CD4-positive, alpha-beta T cell treated with Interleukin-1 beta for 1 hour (primary cell): ENCODE measurements at places on chromosomes 4 and X.

DNA sequence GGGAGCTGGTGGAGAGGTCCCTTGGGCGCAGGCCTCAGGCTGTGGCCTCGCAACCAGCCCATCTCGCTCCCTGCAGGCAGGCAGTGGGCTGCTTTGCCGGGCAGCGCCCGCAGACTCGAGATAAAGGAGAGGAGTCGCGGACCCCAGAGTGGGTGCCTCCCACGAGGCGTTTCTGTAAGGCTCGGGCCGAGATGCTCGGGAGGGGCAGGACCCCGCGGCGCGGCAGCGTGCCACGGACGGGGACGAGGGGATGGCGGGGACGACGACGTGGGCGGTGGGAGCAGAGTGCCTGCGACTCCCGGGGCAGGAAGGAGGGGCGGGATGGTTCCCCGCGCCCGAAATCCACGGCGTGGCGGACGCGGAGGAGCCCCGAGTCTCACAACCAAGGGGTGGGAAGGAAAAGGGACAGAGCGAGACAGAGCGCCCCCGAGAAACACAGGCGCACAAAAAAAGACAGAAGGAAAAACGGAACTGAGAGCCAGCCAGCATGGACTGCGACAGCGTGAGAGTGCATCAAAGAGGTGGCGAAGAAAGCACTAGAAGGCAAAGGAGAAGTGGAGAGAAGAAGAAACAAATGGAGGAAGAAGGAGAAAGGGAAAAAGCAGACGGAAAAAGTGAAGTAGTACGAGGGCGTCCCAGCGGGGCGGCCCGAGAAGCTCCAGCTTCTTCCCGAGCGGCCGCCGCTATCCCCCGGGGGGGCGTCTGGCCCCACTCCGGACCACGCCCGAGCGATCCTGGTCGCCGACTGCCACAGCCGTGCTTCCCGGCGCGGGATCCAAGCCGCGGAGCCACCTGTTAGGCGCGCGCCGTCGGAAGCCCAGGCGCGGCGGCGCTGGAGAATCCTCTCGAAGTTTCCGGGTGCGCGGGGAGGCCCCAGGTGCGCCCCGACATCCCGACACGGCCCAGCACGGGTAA lies 1.5 kb downstream of the BEND4 start:
- peak; percentile 11 for DNase-seq

DNA sequence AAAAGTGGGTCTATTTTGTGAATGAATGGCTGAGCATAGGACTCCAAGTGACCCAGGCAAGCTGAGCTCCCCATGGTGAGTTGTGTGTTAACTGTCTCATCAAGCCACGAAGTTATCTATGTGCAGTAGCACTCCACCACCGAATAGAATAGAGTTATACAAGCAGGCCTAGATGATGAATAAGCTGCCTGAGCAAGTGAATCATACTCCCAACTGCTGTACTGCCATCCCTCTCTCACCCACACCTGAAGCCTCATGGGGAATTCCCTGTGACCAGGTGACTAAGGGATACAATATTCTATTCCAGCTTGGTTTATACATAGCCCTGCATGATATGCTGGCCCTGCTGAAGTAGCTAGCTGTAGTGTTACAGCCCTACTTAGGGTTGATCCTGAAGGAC lies 38.7 kb downstream of the KDM5C start:
- DNase-seq, result no peak

GRCh38 chr4:8251110-8251883 lies 18.3 kb upstream of the HTRA3 start:
- DNase-seq, result no peak

DNA sequence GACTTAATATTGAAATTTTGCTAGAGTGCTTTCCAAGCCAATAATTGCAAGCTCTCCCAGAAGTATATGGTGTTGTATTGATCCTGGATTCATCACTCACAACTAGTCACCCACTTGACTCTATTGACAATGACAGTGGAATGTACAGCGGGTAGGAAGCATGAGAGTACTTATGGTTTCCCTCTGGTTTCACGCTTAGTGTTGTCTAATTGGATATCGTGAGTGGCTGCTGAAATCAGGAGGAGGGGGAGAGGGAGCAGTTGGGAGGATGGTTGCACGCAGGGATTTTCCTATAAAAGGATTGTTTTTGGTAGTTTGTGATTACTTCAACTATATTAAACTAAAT lies 1819.5 kb upstream of the TENM3 start:
- DNase-seq, result no peak

DNA sequence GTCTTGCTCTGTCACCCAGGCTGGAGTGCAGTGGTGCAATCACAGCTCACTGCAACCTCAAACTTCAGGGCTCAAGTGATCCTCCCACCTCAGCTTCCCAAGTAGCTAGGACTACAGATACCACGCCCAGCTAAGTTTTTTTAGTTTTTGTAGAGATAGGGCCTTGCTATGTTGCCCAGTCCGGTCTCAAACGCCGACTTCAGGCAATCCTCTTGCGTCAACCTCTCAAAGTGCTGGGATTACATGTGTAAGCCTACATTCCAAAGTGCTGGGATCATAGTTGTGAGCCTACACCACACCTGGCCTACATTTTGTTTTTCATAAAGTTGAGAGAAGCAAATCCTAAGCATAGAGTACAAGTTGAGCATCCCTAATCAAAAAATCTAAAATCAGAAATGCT lies 42.2 kb downstream of the SMARCA5 start:
- no peak for DNase-seq

DNA sequence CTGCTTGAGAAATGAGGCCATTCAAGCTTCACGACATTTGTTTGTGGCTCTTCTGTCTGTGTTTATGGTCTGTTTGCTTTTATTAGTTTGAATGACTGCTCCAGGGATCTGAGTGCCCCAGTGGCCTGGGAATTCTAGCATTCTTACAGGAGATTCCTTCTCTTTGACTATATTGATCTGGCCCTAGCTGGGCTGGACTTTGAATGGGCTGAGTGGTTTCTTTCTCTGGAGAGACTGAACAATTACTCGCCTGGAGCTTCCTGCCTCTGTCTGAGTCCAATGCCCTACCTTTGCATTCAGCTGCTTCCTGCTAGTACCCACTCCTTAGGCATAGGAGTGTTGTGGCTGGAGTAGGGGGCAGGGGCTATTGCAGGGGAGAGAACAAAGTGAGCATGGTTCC lies 51.2 kb upstream of the EDA start:
- DNase-seq, result no peak

- DNase-seq, result no peak
These were observed 465.6 kb upstream of the AGA start for GRCh38 chr4:177907736-177908424.

- DNase-seq, result no peak
These were observed 189.2 kb downstream of the SHROOM3 start for GRCh38 chr4:76624241-76624681.

DNA sequence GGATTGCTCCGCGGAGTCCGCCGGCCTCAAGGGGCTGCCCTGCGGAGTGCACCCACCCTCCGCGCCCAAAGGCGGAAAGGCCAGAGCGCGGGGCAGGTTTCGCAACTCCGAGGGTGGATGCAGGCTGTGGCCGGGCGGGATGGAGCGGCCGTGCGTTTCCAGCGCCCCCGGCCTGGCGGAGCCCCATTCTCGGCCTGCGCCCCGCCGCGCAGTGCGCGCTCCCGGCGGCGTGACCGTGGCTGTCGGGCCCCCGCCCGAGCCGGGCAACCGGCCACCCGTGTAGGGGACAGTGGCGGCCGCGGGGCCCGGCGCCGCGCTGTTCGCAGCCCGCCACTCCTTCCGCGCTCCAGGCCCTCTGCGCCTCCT lies 331 bp downstream of the SETD7 start:
- no peak for DNase-seq

- DNase-seq, result no peak
These were observed 7.3 kb downstream of the TREX2 start for GRCh38 chrX:153438532-153438931.

- no peak for DNase-seq
These were observed 116.2 kb downstream of the GATB start for GRCh38 chr4:151644622-151645021.

DNA sequence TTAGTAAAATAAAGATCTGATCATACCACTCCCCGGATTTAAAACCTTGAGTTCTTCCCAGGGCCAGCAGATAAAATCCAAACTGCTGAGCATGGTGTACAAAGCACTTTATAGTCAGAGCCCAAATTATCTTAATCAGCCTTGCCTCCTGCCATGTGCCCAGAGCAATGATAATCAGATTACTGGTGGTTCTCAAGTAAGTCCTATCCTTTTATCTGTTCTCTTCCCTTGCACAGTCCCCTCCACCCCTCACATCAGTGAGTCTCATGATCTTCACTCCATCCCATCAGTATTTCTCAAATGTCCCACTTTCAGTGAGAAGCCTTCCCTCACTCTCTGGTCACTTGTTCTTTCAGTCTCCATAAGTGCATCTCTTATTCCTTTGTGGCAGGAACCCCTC lies 22.7 kb downstream of the INTS6L start:
- DNase-seq, result no peak

DNA sequence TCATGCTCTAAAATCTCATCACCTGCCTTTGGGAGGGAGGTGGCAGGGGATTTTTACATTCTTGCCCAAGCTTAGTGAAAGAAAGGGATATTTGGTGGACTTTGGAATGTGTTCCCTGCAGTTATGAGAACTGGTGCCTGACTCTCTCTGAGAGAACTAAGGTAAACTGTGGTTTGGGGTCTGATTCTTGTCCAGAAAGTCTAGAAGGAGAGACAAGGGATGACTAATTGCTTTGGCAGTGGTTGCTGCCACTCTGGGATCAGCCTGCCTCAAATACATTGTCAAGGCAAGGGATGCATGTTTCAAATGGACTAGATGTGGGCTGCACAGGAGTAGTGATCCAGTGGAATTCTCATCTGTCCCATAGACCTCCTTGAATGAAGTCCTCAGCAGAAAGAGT lies 115.2 kb downstream of the DDIT4L start:
- no peak for DNase-seq

DNA sequence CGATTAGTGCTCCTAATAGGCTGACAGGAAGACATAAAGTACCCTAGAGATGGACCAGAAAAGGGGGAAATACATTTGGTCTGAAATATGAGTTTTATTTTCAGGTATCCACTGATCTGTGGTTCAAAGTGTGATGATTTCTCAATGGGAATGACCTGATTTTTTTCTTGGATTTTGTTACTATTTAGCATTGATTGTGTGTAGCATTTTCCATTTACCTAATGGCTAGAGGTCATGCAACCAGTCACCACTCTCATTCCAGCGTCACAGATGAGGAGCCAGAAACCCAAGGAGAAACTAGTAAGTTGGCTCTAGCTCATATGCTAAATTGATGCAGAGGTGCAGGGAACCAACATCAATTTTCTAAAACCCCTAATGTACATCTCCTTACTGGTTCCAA lies 118.1 kb downstream of the IL1RAPL2 start:
- DNase-seq, result no peak

- DNase-seq, result no peak
These were observed 21.0 kb upstream of the USP53 start for GRCh38 chr4:119191505-119191904.

DNA sequence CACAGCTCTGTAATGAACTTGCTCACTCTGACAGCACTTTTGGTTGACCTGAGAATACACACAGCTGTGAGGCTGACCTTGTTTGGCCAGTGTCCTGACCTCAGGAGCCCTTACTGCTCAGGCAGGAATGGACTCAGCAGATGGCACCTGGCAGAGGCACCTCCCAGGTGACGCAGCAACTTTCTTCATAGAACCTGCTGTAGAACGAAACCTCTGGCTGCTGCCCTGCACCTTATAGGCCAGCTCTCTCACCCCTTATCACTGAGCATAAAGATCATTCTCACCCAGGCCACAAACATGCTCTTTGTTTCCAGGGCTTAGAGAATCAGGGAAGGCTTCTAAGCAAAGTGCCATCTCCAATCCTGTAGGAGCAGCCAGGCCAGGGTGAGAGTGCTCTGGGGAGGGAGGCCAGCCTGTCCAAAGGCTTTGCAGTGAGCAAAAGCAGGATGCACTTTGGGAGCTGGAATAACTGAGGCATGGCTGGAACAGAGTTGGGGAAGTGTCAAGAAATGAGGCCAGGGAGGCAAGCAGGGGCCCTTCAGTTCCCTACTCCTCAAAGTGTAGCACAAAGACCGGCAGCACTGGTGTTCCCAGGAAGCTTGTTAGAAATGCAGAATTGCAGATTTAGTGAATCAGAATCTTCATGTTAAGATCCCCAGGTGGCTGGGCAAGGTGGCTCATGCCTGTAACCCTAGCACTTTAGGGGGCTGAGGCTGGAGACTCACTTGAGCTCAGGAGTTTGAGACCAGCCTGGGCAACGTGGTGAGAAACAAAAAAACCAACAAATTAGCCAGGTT lies 13.3 kb upstream of the CENPU start:
- DNase-seq, result no peak

DNA sequence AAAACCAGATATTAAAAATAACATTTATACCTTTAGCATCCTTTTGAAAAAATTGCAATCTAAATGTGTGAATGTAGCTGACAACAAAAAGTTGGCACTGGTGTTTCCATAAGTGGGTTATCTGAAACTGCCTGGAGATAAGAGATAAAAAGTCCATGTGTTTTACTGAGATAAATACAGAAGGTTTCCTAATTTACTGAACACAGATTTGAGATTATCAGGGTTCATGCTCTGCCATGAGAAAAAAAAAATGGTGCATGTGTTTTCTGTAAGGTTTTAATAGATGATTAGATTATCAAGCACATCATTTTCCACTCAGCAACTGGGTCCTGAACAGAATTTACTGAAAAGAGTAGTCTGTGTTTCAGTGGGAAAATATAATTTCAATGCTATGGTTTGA lies 326.2 kb upstream of the SLIT2 start:
- DNase-seq, result no peak

GRCh38 chrX:38817004-38817703 lies 15.9 kb downstream of the MID1IP1 start:
- DNase-seq, result no peak

DNA sequence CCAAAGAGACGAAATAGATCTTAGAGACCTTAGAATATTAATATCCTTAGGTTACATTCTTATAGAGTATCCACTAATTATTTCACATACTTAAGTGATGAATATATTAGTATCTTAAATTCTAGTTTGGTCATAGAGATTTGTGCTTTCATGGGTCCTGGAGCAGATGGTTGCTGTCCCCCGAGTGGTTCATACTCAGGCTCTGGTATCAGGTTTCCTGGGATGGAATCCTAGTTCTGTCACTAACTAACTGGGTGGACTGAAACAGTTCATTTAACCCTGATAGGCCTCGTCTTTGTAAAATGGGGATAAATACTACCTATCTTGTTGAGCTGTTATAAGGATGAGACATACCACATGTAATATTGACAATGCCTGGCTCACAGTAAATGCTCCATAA lies 264.6 kb downstream of the TENM3 start:
- no peak for DNase-seq

DNA sequence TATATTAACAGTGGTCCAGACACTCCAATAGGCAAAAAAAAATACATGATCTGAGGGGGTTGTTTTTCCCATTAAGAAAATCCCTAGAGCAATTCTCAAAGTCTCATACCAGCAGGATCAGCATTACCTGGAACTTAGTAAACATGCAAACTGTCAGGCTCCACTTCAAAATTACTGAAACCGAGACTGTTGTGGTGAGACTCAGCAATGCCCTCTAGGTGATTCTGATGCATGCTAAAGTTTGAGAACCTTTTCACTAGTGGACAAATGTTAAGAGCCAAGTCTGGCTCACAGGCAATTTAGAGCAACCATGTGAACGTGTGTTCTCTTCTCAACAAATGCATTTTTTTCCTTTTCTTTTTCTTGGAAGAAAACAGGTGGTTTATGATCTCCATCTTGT lies 30.2 kb downstream of the NEK1 start:
- DNase-seq, result no peak

- no peak for DNase-seq
These were observed 111.6 kb upstream of the C1GALT1C1 start for GRCh38 chrX:120741452-120741851.
